Ovary (tissue), 10 donors: ENCODE measurements at places on chromosomes 3 and 15.
A peak's percentile ranks its signal among the peaks of the same experiment; 100 is the strongest.

DNA sequence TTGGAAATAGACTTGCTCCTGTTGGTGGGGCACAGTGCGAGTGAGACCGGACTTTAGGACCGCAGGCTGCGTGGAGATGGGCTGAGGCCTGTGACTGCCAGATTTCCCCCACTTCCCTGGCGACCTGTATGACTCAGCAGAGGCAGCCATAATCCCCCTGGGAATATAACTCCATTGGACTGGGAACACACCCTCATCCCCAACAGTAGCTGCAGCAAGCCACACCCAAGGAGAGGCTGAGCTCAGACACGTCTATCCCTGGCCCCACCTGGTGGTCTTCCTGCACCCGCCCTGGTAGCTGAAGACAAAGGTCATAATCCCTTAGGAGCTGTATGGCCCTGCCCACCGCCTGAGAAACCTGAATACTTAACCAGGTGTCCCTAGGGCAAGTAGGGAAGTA lies 42.6 kb downstream of the DZIP1L start:
- DNase-seq: no peak

GRCh38 chr3:58351920-58352319 lies 19.2 kb downstream of the PXK start:
- no peak for DNase-seq

DNA sequence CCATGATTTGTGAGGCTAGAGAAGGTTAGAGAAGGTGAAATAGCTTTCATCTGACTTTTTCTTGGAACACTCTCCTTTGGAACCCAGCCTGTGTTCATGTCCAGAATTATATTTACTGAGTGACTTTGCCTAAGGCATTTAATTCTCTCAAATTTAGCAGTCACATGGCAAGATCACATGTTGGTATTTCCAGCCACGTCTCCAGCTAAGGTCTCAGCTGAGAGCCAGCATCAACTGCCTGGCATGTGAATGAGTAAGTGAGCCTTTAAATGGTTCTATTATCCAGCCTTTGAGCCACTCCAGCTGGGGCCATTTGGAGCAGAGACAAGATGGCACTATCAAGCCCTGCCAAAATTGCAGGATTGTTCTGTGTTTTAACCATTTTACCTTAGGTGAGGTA lies 130.2 kb upstream of the SGO1 start:
- no peak for DNase-seq

DNA sequence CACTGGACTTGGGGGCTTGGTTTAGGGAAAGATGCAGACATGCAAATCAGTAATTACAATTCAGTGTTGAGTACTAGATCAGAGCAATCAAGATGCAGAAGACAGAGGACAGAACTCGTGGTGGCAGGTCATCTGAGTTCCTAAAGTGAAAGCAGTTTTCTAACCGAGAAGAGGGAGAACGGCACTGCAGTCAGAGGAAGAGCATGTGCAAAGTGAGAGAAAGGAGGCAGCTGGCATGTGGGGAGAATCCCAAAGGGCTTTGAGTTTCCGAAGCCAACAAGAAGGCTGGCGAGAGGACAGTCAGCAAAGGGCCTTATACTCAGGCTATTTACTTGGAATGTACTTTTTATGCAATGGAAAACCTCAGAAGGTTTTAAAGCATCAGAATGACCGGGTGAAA lies 87.0 kb downstream of the ANP32A start:
- no peak for DNase-seq

- no peak for DNase-seq
These were observed 17.1 kb downstream of the TMEM108 start for GRCh38 chr3:133055339-133055738.

GRCh38 chr3:188964957-188965356 lies 206.8 kb upstream of the TPRG1 start:
- no peak for DNase-seq

DNA sequence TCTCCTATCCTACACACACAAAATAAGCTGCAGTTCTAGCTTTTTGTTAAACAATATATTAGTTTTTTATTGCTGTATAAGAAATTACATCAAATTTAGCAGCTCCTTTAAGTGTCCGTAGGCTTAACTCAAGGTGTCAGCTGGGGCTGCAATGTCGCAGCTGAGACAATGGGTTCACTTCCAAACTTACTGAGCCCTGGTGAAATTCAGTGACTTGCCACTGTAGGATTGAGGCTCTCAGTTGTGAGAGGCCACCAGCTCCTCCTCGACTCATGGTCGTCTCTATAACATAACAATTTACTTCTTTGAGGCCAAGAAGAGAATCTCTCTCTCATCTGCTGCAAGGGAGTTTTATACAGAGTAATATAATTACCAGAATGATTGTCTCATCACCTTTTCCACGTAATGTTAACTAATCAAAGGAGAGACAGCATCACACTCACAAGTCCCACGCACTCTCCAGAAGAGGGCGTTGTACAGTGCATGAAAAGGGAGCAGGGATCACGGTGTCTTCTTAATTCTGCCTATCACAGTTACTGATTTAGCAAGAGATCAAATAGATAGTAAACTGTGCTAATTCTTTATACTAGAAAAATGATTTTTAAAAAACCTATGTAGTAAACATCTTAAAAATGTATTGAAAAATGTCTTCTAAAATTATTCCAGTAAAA lies 735.6 kb upstream of the GBE1 start:
- DNase-seq: no peak

GRCh38 chr15:61834076-61834697 lies 226.1 kb downstream of the VPS13C start:
- DNase-seq: peak; percentile 90

DNA sequence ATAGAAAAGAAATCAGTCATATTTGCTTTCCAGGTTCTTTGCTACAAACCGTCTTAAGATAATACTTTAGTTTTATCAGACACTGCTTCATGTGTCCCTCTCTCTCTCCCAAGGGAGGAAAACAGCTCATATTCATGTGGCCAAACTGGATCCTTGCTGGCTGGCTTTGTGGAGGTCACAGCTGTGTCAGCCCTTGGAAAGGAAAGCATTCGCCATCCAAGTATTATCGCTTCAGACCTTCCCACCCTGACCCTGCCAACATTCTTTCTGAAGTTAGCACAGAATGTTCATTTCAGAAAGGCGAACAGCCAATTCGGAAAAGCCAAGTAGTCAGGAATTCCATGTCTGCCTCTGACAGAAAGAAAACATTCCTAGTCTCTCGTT lies 213.6 kb downstream of the FEZF2 start:
- DNase-seq: peak; percentile 82

GRCh38 chr3:36674816-36675215 lies 89.5 kb downstream of the DCLK3 start:
- no peak for DNase-seq
